ENCODE measurements at places on chromosomes 4 and X. TPM values are rescaled to one million over a fixed set of nuclear protein-coding genes. Genes with fewer than 3 reads are reported as not detected.

P2RY8 gene
- 0.52 TPM for total RNA-seq

TBC1D19 gene
- total RNA-seq = 2.7 TPM

ATP8A1 gene
- total RNA-seq = 2.6 TPM

RBPJ gene
- total RNA-seq = 23.6 TPM

NIPAL1 gene
- total RNA-seq = 44.2 TPM

CT55 gene
- not detected for total RNA-seq

UGT2B11 gene
- total RNA-seq = not detected

IL2RG gene
- 1.9 TPM for total RNA-seq

RHOXF2 gene
- not detected for total RNA-seq

SLC6A14 gene
- 10.7 TPM for total RNA-seq

BOD1L1 gene
- 17.3 TPM for total RNA-seq

CLGN gene
- total RNA-seq = 1.2 TPM

ZNF185 gene
- total RNA-seq = 341 TPM

USP17L29 gene
- total RNA-seq = not detected

GPR143 gene
- 2.8 TPM for total RNA-seq

ARHGEF6 gene
- 1.2 TPM for total RNA-seq

NHS gene
- total RNA-seq = 2.5 TPM

RRH gene
- 0.16 TPM for total RNA-seq

PABPC4L gene
- total RNA-seq = 0.28 TPM

PPID gene
- 12.0 TPM for total RNA-seq

FUNDC1 gene
- 10.0 TPM for total RNA-seq

FRMPD4 gene
- total RNA-seq = not detected

GAGE10 gene
- not detected for total RNA-seq

CLNK gene
- total RNA-seq = 0.08 TPM

TLL1 gene
- total RNA-seq = 1.5 TPM

CFAP99 gene
- 0.28 TPM for total RNA-seq
